ENCODE measurements at places on chromosomes 12 and 14.

DNA sequence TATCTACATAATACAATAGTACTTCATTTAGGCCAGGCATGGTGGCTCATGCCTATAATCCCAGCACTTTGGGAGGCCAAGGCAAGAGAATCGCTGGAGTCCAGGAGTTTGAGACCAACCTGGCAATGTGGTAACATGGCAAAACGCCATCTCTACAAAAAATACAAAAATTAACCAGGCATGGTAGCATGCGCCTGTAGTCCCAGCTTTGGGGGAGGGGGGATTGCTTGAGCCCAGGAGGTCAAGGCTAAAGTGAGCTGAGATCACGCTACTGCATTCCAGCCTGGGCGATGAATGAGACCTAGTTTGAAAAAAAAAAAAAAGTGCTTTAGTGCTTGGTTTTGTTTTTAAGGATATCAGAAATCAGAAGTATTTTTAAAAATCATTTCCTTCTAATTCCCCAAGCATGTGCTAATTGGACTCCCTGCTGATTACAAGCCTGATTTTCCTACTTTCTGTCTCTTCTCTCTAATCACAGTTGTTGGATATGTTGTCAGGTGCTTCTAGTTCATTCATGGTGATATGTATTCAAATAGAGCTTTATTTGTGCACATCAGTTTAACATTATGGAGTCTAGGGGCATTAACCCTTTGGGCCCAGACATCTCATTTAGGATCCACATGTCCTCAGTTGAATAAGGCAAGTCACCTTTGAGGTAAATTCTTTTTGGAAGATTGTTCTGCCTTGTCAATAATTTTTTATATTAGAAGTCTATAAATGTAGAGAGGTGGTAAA, 7.0 kb upstream of the KRAS start:
- no peak for DNase-seq

GRCh38 chr12:94260717-94261116, 112.3 kb downstream of the PLXNC1 start:
- DNase-seq, result no peak

DNA sequence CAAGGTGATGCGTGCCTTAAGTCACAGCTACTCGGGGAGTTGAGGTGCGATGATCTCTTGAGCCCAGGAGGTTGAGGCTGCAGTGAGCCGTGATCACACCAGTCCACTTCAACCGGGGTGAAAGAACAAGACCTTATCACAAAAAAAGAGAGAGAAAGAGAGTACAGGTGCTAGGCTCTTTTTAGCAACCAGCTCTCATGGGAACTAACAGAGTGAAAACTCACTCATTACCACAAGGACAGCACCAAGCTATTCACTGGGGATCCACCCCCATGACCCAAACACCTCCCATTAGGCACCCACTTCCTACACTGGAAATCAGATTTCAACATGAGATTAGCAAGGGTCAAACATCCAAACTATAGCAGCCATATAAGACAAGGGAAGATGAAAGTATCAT, 164.2 kb downstream of the NDUFA12 start:
- no peak for DNase-seq

- DNase-seq, result no peak
Measured at GRCh38 chr14:37720131-37720530, 124.7 kb downstream of the TTC6 start.

DNA sequence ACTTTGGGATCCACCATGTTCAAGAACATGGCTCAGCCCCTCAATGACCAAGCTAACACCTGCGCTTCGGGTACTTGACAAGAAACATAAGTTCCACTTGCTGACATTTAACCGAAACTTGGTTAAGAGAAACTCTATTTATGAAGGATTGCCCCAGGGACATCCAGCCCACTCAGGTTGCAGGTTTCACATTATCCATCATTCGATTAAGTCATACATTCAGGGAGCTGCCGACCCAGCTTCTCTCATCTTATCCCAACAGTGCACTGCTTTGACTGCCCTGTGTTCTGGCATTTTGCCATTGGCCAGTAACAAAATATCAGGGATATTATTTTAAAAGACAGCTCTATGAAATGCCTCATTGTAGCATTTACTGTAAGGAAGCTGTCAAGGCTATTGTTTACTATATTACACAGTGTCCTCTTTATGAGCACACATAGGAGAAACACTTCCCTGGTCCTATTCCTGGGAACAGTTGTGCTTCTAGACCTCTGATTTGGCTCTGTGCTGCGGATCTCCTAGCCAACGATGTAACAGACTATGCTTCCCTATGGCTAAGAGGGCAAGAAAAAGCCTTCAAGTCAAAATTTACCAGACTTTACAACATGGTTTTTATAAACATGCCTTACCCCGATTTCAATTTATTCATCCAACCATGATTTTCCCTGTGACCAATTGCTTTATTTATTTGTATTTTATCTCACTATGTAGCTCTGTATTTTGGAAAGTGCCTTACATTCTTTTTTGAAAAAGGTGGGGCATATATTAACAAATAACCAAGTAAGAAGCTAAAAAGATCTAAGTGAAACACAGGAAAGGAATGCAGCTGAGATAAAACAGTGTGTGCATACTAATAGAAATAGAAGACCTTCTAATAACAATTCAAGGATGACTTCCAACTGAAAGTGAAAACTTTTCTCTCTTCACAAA, 109.3 kb downstream of the ITPR2 start:
- no peak for DNase-seq

GRCh38 chr14:85883101-85883500, 353.2 kb downstream of the FLRT2 start:
- no peak for DNase-seq

DNA sequence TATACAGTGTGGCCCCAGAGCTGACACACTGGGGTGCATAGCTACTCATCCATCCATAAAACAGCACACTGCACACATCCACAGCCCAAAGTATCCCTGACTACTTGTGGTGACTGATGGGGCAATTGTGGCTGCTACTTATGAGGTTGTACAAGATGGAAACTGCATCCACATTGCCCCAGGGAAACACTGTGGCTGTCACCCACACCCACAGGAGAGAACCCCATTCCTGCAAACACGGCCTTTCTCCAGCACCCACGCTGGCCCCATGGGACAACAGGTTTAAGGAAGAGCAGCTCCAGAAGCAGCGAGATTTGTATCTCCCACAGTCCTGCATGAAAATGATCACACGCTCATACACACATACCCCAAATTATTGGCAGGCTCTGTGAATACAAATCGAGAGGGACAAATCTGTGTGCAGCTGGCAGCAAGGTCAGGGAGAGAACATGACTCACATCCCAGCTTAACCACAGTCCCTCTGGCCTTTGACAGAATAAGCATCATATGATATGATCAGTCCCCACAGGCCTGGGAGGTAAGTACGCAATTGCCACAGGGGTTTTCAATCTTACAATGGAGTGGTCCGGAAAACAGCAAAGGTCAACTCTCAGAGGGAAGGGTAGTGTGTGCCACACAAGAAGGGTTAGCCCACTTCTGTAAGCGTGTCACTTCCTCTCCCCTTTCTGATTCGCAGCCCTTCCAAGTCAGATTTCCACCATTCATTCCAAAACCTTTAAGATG, 61.9 kb downstream of the ESR2 start:
- DNase-seq, result peak; percentile 96
